ENCODE measurements at places on chromosomes 11 and 22.

DNA sequence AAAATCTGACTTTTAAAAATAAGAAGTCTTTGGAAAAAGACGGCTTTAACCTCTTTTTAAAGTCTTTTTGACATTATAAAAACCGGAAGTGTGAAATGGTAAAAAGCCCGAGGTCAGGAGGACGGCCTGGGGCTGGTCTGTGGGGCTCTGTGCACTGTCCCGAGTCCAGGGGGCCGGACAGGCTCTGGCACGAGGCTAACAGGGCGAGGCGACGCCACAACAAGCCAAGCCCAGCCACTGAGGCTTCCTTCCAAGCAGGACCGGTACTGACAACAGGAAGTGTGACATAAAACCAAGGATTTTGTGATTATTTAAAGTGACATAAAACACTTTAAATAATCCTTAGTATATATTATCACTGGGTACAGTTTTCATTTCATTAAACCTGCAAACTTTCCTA is 39.2 kb downstream of the BRD1 start:
- DNase-seq, result no peak

- DNase-seq, result peak; percentile 46
Observed at GRCh38 chr11:67272327-67273259, 6.3 kb downstream of the GRK2 start.

DNA sequence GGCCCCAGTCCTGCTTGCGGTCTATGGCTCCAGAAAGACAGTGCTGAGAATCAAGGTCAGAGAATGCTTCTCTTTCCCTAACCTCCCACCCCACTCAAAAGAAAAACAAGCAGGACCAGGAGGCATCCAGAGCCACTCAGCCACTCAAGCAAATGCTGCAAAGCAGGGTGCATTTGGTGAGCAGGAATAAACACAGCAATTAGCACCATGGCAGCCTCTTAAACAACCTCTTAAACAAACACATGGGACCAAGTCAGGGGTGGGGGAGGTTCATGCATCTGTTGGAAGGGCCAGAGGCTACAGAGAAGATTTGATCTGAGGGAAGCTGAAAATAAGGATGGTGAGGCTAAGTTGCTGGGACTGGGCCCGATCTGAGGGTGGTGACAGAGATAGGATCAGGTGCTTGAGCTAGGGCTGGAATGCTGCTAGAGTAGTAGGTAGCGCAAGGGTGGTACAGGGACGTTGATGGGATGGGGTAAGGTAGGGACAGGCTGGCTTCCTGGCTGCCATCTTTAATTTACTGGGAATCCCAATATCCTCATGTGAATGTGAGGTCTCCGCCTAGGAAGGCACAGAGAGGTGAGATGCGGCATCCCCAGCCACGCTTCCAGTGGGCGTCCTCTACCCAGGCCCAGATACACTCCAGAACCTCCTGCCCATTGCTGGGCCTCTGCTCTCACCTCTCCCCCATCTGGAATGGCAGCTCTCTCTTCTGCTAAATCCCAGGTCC is 26.6 kb upstream of the LMO1 start:
- no peak for DNase-seq

DNA sequence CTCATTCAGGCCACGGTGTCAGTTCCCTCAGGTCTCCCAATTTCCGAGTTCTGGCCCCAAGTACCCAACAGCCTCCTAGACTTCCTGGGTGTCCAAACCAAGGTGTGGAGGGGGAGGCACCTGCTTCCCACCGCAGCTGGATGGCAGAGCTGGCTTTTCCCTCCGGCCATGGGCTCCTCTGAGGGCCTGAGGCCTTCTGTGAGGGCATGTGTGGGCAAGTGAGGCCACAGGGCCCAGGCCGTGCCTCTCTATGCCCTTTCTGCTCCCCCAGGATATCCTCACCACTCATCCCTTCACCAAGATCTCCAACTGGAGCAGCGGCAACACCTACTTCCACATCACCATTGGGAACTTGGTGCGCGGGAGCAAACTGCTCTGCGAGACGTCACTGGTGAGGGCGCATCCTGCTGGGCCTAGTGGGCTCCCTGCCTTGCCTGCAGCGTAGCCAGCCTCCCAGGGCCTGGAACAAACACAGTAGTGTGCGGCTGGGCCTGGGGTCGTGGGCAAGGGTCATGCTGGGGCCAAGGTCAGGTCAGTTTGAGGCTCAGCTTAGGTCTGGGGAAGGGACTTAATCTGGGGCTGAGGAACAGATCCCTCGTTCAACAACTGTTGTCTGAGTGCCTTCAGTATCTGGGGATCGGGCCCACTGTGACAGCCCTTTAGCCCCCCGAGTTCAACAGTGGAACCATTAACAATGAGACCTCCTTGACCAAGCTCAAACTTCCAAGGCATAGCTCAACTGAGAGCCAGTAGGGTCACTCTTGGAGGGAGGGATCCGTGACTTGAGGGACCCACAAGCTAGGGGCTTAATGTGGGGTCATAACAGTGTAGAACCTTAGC is 85.8 kb downstream of the MYO7A start:
- DNase-seq, result no peak

- DNase-seq, result no peak
Observed at GRCh38 chr22:44436736-44437135, 61.3 kb downstream of the RTL6 start.

- DNase-seq, result no peak
Observed at GRCh38 chr11:3189196-3189843, 24.2 kb upstream of the OSBPL5 start.

DNA sequence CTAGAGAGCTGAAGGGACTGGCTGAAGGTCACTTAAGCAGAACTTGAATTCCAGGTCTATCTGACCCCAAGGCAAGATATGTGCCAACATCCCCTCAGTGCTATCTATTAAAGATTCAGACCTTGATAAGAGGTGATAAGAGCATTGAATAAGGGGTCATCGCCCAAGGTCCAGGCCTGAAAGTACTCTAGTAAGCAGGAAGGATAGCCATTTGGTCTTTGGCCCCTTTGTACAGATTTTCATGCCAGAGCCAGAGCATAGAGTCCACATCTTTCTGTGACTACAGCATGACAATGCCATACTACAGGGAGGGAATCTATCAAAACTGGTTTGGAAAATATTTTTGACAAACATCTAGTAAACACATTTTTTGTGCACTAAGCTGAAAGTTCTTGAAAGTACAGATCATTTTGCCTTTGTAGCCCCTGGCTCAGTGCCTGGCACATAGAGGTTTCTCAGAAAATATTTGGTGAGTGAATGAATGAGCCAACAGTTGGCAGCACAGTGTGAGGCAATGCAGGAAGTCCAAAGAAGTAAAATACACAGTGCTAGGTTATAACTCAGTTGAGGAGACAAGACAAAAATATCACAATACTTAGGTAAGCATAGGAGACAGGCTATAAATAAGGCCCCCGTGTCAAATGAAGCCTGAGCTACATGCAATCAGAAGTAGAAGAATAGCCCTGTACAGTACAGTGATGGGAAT is 15.1 kb upstream of the RRAS2 start:
- DNase-seq, result no peak

DNA sequence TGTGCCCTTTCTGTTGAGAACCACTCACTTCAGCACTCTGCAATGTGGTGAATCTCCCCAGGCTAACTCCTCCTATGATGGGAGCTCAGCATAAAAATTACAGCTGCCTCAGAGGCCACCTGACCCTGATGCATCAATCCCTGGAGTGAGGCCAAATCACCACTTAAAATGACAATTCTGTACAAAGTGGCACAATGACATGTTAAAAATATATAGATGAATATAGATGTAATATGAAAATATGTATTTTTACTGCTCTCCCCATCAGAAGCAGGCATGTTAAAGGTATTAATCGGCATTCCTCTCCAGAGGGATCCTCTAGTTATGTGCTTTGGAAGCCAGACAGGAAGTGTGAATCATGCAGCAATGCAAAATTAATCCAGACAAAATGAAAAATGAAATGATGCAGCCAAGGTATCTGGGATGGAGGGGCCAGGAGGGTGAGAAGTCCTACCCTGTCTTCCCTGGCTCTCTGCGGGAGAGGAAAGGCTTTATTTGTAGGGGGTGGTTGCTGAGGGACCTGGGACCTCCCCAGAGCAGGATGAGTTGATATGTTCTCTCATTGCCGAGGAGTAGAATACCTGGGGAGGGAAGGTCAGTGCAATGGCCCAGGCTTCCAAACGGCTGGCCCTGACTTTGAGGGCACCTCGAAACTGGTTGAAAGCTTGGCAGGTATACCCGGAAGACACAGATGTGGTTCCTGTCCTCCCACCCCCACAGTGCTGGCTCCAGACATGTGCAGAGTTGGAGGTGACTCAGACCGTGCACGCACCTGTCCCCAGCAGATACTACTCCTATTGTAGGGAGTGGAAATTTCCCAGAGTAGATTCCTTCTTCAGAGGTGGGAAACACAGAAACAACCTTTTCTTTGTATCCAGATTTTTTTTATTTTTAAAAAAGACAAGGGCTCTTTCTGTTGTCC is 347.9 kb upstream of the NCAM1 start:
- DNase-seq, result no peak

- no peak for DNase-seq
Observed at GRCh38 chr11:68684385-68685356, at the start of gene GAL. Gene GAL (plus strand): TSS chr11:68684544. CDS start chr11:68684924, 380 bp downstream.

DNA sequence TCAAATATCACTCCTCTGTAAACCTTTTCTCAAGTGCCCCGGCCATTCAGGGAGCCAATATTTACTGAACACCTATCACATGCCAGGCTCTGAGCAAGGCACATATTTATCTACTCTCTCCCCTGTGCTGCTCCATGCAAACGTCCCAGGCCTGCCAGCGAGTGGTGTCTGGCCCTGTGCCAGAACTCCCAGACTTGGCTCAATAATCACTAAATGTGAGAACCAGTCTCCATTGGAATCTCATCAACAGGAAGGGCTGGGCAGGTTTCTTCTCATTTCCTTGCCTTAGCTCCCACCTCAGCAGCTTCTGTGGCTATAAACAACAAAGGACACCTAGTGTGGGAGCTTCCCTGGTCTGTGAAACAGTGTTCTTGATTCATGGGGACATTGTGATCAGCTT is 21.7 kb downstream of the RASSF10 start:
- DNase-seq, result no peak

DNA sequence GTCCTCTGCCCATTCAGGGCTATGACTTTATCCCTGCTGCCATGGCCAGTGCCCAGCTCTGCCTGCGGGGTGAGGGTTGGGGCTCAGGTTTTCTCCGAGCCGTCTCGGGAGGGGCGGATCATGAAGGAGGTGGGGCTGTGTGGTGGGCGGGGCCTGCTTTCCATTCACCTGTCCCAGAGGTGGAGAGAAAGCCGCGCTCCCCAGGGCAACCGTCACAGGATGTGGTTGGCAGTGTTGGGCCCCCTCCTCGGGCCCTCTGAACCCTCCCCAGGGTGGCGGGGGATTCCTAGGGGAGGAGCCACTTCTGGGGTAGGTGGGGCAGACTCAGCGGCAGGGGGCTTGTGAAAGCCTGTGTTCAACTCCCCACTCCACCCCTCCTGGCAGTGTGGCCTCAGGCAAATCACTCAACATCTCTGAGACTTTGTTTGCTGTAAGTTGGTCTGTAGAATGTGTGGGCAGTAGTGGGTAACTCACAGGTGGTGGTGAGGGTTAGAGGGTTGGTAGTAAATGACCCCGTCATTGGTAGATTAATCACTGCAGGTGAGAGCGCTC is 50.3 kb downstream of the CD6 start:
- peak; percentile 96 for DNase-seq

DNA sequence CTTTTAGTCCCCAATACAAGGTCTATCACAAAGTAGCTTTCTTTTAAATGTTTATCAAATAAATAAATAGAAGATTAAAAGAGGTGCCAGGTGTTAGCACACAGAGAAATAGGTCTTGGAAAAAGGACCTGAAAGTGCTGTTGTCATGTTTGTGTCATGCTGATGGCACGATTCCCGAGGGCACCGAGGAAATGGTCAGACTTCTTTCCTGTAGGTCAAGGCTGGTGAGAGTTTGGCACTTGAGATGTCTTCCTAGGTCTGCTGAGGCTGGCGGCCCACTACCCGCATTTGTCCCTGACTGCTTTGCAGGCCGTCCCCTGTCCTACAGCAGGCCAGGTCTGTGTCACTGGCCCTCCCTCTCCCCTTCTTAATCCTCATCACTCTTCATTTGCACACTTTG is 112.1 kb downstream of the ATXN10 start:
- DNase-seq, result no peak

DNA sequence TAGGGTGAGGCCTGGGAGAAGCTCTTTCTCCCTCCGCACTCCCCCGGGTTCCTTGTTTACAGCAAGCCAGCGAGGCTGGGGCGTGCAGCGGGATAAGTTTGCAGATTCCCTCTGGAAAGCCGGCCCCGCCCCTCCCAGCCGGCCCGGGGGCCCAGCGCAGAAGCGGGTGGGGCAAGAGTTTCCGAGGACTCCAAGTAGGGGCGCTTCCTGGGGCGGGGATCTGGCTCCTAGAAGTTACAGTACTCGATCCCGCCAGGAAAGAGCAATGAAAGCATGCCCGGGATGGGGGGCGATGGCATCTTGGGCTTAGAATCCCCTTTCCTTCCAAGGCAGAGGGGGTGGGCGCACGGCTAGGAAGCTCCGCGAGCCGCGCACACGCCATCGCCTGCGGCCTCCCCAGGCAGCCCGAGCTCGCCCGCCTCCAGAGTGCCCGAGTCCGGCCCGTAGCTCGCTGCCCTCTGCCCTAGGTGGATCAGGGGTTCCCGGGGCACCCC is 385 bp downstream of the TST start:
- no peak for DNase-seq

DNA sequence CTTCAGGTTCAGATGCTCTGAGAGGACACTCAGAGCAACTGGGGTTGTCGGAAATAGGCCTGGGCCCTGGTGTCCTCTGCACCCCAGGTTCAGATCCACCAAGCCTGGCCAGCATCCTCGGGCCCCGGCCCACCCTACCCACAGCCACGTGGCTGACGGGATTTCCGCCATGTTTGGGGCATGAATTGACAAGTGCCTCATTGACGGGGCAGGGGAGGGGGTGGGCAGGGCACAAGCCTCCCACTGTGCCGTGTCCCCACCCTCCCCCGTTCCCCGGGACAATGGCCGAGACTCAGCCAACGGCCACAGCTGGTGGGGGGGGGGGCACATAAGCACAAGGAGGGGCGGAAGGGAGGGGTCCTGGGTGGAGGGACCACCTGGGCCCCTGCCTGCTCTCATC is 8.5 kb downstream of the MYRF start:
- DNase-seq, result no peak

- no peak for DNase-seq
Observed at GRCh38 chr22:41844513-41844912, 11.6 kb downstream of the SREBF2 start.

Measured in CD4-positive, alpha-beta memory T cell (primary cell).